ENCODE measurements at places on chromosomes 7 and 10. TPM values are rescaled to one million over a fixed set of nuclear protein-coding genes. Genes with fewer than 3 reads are reported as not detected.

The LRCH4 gene
- total RNA-seq, result 54.3 TPM

DNA sequence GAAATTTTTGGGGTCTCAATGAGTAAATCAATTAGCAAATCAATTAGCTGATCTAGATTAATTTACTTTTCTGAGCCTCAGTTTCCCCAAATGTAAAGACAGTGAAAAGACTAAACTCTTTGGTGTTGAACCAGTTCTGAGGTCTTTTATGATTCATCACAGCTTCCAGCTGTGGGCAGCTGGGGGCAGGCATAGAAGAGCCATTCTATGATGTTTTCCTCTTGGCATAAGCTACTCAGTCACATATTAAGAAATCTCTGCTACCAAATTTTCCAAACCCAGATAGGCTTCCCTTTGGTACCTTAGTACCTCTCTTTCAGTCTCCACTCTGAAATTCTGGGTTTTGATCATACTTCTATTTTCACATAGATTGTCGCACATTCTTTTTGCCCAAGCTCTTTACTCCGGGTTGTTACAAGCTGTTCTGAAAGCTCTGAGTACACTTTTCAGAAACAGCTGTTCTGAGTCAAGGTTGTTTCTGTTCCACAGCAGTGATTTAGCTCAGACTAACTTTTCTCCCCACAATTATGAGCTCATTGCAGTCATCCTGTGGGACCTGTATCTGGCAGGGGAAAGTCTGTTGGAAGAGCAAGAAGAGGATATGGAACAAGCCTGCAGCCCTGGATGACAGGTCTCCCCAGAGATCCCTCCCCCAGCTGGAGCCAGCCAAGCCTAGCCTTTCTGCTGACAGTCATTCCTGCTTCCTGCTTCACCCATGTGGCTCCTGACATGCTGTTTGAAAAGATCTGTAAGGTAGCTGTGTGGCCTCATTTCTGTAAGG lies 599.6 kb upstream of the GHITM start:
- no peaks in the 10 kb centered on the region for H3K27me3 ChIP-seq
- H3K27ac ChIP-seq, result no peak overlapping the region
- no peaks in the 10 kb centered on the region for H3K4me1 ChIP-seq
- no peak overlapping the region for H3K4me3 ChIP-seq
- DNase-seq, result no peak
- H3K36me3 ChIP-seq, result no peaks in the 10 kb centered on the region

GRCh38 chr7:127409629-127410028 lies 17.1 kb upstream of the ZNF800 start:
- H3K4me3 ChIP-seq, result no peak overlapping the region
- H3K27me3 ChIP-seq, result no peaks in the 10 kb centered on the region
- no peak for DNase-seq
- no peaks in the 10 kb centered on the region for H3K36me3 ChIP-seq
- H3K4me1 ChIP-seq, result no peaks in the 10 kb centered on the region

DNA sequence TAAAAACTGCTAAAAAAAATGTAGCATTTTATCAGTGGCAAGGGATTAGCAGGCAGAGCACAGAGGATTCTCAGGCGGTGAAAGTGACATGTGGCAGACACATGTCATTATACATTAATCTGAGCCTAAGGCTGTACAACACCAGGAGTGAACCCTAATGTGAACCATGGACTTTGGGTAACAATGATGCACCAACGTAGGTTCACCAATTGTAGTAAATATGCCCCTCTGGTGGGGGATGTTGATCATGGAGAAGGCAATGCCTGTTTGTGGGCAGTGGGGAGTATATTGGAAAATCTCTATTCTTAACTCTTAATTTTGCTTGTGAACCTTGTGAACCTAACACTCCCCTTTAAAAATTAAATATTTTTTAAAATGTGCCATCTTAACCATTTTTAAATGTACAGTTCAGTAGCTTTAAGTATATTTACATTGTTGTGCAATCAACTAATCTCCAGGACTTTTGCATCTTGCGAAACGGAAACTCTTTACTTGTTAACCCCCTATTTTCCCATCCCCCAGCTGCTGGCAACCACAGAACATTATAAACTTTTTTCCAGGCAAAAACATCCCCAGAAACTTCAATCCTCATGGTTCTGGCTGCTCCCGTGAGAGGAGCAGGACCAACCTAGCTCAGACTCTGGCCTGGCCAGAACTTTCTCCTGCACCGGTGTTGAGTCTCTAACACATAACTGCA lies 29.9 kb downstream of the LRRC20 start:
- no peak overlapping the region for H3K27ac ChIP-seq
- DNase-seq, result peak; percentile 40
- H3K4me1 ChIP-seq, result peaks cover 24% of the 10 kb centered on the region
- no peak overlapping the region for H3K4me3 ChIP-seq
- no peaks in the 10 kb centered on the region for H3K36me3 ChIP-seq

- H3K27me3 ChIP-seq, result peaks cover 10% of the 10 kb centered on the region
- H3K4me3 ChIP-seq, result no peak overlapping the region
- no peaks in the 10 kb centered on the region for H3K4me1 ChIP-seq
- H3K36me3 ChIP-seq, result no peaks in the 10 kb centered on the region
These were observed 35.3 kb upstream of the ZNF488 start for GRCh38 chr10:47419421-47419820.
